ENCODE measurements at places on chromosomes 13 and 19. TPM values are rescaled to one million over a fixed set of nuclear protein-coding genes. Genes with fewer than 3 reads are reported as not detected.

The ZNF568 gene
- 14.7 TPM for total RNA-seq

The ZNF536 gene
- not detected for total RNA-seq

The SLC10A2 gene
- not detected for total RNA-seq

The ZFP82 gene
- total RNA-seq = 8.3 TPM

The POLD1 gene
- total RNA-seq = 143 TPM

The SMIM17 gene
- total RNA-seq = not detected

DNA sequence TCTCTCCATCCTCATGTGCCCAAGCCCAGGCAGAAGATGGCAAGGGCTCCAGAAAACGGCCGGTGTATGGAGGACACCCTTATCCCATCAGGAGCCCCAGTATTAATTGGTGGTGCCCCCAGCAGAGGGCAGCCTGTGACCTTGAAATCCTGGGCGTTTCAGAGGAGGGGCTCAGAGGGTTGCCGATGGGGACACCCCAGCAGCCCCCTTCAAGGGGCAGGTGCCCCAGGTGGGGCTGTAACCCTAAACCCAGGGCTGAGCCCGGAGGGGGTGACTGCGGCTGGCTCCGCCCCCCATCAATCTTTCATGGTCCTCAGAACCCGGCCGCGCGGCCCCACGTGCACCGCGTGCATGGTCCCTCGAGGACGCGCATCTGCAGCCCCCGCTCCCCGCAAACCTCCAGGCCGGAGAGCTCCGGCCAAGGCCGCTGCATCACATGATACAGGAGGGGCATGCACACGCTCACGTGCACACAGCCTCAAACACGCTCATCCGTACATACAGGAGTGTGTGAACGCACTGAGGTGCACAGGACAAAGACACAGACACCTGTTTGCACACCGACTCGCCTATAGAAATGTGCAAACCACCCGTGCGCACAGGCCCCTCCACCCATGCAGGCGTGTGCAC, 949 bp downstream of the RAB3A start:
- H3K36me3 ChIP-seq = peaks cover 12% of the 10 kb centered on the region
- peaks cover 11% of the 10 kb centered on the region for H3K4me1 ChIP-seq
- DNase-seq = peak; percentile 62
- peak overlapping the region; percentile 93 for H3K4me3 ChIP-seq
- peak overlapping the region; percentile 93 for H3K27ac ChIP-seq
- H3K27me3 ChIP-seq = peaks cover 5% of the 10 kb centered on the region

- H3K27me3 ChIP-seq = peaks cover 4% of the 10 kb centered on the region
- H3K4me3 ChIP-seq = no peak overlapping the region
- no peaks in the 10 kb centered on the region for H3K36me3 ChIP-seq
Measured at GRCh38 chr13:113421673-113422270, 31.5 kb downstream of the ADPRHL1 start.

GRCh38 chr13:104984296-104984818, 1551.1 kb downstream of the EFNB2 start:
- DNase-seq = peak; percentile 27
- no peaks in the 10 kb centered on the region for H3K36me3 ChIP-seq
- H3K27me3 ChIP-seq = no peaks in the 10 kb centered on the region
- H3K4me1 ChIP-seq = peaks cover 13% of the 10 kb centered on the region
- peak overlapping the region; percentile 54 for H3K4me3 ChIP-seq

DNA sequence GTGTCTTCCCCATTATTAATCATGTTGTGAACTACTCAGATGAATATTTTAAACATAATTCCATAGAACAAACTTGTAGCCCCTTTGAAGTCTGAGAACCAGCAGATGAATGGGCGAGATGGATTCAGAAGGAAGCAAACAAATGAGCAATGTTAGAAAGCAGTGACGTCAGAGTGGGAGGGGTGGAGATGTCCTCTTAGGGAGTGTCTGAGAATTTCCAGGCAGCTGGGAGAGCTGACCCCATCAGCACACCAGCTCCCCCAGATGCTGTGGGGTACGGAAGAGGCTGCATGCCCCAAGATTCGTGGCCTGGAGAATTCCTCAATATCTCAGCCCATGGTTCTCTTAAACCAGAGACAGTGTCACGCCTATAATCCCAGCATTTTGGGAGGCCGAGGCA, 68.6 kb downstream of the DPF1 start:
- H3K27me3 ChIP-seq = no peaks in the 10 kb centered on the region
- peaks cover 4% of the 10 kb centered on the region for H3K4me1 ChIP-seq
- no peak overlapping the region for H3K4me3 ChIP-seq

- no peak for DNase-seq
- no peak overlapping the region for H3K4me3 ChIP-seq
- peaks cover 39% of the 10 kb centered on the region for H3K27me3 ChIP-seq
Measured at GRCh38 chr19:41480336-41480735, 37.4 kb downstream of the ERICH4 start.

- DNase-seq = no peak
- no peak overlapping the region for H3K4me3 ChIP-seq
- H3K4me1 ChIP-seq = no peaks in the 10 kb centered on the region
- no peak overlapping the region for H3K27ac ChIP-seq
- H3K27me3 ChIP-seq = no peaks in the 10 kb centered on the region
- no peaks in the 10 kb centered on the region for H3K36me3 ChIP-seq
Measured at GRCh38 chr13:101049166-101049850, 367.0 kb downstream of the NALCN start.

- no peak for DNase-seq
- H3K27me3 ChIP-seq = no peaks in the 10 kb centered on the region
- peaks cover 23% of the 10 kb centered on the region for H3K36me3 ChIP-seq
- H3K27ac ChIP-seq = peak overlapping the region; percentile 95
- H3K4me1 ChIP-seq = peaks cover 35% of the 10 kb centered on the region
Measured at GRCh38 chr19:7544626-7545025, 9.1 kb downstream of the PNPLA6 start.

DNA sequence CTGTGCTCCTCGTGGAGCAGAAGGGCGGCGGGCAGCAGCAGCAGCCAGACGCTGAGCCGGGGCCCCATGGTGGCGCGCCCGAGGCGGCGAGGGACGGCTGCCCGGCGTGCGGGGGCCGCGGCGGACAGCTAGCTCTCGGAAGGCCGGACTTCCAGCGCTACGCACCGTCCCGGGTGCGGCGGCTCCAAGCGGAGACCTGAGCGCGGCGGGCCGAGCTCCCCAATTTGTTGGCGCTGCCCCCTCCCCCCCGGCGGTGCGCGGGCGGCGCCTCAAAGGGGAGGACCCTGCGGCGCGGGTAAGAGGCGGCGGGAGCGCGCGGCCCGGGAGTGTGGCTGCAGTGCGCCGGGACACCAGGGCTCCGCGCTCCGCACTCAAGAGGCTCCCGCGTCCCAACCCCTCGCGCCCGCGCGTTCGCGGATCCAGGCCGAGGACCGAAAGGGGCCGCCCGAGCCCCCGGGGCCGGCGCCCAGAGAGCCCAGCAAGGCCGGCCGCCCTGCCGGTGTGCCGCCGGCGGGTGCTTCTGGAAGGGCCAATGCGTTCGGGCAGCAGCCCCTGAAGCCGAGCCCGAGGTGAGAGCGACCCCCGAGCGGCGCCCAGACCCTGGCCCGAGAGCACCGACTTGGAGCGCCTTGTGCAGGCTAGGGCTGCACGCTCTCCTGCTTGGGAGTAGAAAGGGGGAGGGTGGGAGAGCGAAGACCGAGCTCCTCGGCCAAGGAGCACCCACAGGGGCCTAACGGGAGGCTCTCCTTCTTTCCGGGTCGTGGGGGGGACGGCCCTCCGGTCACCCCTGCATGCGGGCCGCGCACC, at the start of the genes COL4A1 and COL4A2:
Gene COL4A1, minus strand, starts transcription at position 198 of the 807 bp plus-strand sequence. Its CDS starts 130 bp downstream, at position 68.
Gene COL4A2, plus strand, starts transcription at position 325 of the 807 bp plus-strand sequence. CDS start 620 bp downstream, outside the sequence.
- H3K4me3 ChIP-seq = no peak within 1 kb of the TSS
- no peaks in the 10 kb centered on the region for H3K36me3 ChIP-seq
- peak within 1 kb of the TSS; percentile 56 for H3K27ac ChIP-seq
- H3K4me1 ChIP-seq = peaks cover 7% of the 10 kb centered on the region
- DNase-seq = no peak

GRCh38 chr13:86881390-86881789, 789.8 kb upstream of the SLITRK5 start:
- no peak overlapping the region for H3K27ac ChIP-seq
- no peaks in the 10 kb centered on the region for H3K27me3 ChIP-seq

GRCh38 chr19:810077-810855, 11.5 kb downstream of the PLPPR3 start:
- no peak for DNase-seq
- peaks cover 5% of the 10 kb centered on the region for H3K4me1 ChIP-seq
- peaks cover 23% of the 10 kb centered on the region for H3K36me3 ChIP-seq
- no peak overlapping the region for H3K4me3 ChIP-seq
- no peaks in the 10 kb centered on the region for H3K27me3 ChIP-seq

Measured in activated naive CD8-positive, alpha-beta T cell treated with anti-CD3 and anti-CD28 coated beads, Interleukin-2, amount 10 ng/mL, durations not matched to agents 7 days and 5 days (primary cell).